Thoracic aorta (tissue), 2 donors: ENCODE measurements at places on chromosomes 1 and 21. TPM values are rescaled to one million over a fixed set of nuclear protein-coding genes. Genes with fewer than 3 reads are reported as not detected.
A peak's percentile ranks its signal among the peaks of the same experiment; 100 is the strongest.

GRCh38 chr1:12088607-12089006 lies 25.5 kb downstream of the TNFRSF8 start:
- H3K36me3 ChIP-seq, result no peaks in the 10 kb centered on the region
- H3K4me1 ChIP-seq, result no peaks in the 10 kb centered on the region
- no peak overlapping the region for H3K4me3 ChIP-seq
- no peak overlapping the region for H3K27ac ChIP-seq
- DNase-seq, result no peak
- no peaks in the 10 kb centered on the region for H3K27me3 ChIP-seq

DNA sequence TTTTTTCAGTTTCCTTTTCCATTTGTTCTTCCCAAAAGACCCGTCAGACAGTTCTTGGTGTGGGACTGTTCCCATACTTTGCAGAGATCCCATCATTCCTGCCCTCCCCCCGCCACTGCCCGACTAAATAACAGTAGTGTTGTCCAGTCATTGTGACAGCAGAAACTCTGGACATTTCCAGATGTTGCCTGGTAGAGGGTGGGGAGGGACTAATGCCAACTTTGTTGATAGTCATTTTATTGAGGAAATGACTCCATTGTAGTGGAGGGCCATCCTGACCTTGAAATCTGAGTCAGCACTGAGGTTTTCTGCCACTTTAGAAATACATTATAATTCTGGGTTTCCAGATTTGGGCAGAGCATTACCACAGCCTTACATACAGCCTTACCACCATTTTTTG lies 85.4 kb downstream of the CEP350 start:
- no peaks in the 10 kb centered on the region for H3K4me1 ChIP-seq
- H3K27ac ChIP-seq, result no peak overlapping the region
- H3K36me3 ChIP-seq, result peaks cover 36% of the 10 kb centered on the region

DNA sequence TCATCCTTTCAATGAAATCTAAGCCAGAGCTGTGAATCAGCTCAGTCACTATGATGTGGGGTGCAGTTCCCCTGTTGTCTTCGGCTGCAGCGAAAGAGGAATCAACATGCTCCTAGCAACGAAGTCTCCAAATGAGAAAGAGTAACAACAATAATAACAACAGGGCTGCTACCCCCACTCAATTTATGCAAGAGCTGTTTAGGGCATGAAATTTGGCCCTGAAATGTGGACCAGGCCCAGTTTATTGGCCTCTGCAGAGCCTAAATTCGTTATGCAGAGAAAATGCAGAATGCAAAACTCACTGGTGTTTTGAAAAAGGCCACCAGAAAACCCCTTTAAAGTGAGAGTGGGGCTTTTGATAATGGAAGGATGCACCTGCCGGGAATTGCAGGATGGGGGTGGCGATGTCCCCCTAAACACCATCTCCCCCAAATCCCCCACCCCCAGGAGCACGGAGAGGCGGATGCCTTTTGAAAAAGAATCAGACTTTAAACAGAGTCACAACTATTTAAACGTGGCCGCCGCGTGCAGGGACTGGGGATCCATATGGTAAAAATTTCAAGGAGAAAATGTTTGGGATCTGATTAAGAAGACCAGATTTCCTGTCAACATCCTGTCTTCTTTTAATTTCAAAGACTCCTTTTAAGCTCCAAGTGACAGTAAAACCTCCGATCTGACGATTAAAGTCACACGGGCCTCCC lies 1.9 kb downstream of the RUNX3 start:
- H3K4me3 ChIP-seq, result peak overlapping the region; percentile 67
- no peak overlapping the region for H3K27ac ChIP-seq
- no peaks in the 10 kb centered on the region for H3K36me3 ChIP-seq
- DNase-seq, result no peak

GRCh38 chr1:109479311-109479710 lies 4.4 kb upstream of the ATXN7L2 start:
- H3K4me1 ChIP-seq, result peaks cover 3% of the 10 kb centered on the region
- H3K27me3 ChIP-seq, result no peaks in the 10 kb centered on the region
- peaks cover 3% of the 10 kb centered on the region for H3K36me3 ChIP-seq
- H3K4me3 ChIP-seq, result no peak overlapping the region
- H3K27ac ChIP-seq, result no peak overlapping the region
- DNase-seq, result no peak

GRCh38 chr1:70719154-70719553 lies 308.1 kb downstream of the CTH start:
- DNase-seq, result no peak
- H3K4me3 ChIP-seq, result no peak overlapping the region
- no peak overlapping the region for H3K27ac ChIP-seq
- no peaks in the 10 kb centered on the region for H3K27me3 ChIP-seq

DNA sequence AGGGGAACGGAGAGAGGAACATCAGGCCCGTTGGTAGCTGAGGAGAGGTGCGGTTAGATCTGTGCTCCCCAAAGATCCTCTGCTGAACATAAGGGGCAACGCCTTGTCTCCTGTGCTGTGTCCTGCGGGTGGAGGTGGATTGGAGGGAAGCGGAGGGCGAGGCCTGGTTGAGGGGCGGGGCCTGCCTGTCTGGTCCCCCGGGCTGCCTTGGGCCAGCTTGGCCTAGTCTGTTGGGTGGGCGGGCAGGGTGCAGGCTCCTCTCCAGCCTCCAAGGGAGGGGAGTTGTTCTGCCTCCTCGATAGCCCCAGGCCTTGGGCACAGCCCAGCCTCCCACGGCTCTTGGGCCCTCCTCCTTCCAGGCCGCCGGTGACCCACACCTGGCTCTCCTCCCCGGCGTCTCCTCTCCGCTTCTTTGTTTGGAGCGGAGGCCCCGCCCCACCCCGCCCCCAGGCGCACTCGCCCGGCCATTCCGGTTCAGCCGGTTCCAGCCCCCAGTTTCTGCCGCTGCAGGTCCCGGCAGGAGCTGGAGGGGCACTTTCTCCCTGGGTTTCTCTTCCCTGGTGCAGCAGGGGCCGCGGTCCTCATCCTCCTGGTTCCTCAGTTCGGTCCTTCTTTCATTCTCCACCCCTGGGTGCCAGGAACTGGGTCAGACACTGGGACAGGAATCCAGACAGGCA lies 19.4 kb downstream of the PTPRF start:
- H3K4me1 ChIP-seq, result peaks cover 11% of the 10 kb centered on the region
- no peak overlapping the region for H3K27ac ChIP-seq
- H3K4me3 ChIP-seq, result peak overlapping the region; percentile 64
- peaks cover 5% of the 10 kb centered on the region for H3K36me3 ChIP-seq
- no peak for DNase-seq

- H3K36me3 ChIP-seq, result no peaks in the 10 kb centered on the region
- no peak for DNase-seq
- no peak overlapping the region for H3K4me3 ChIP-seq
- H3K4me1 ChIP-seq, result no peaks in the 10 kb centered on the region
Measured at GRCh38 chr1:246279402-246279801, 227.7 kb downstream of the SMYD3 start.

GRCh38 chr1:13701271-13701640 lies 1.3 kb downstream of the PRDM2 start:
- DNase-seq, result no peak
- no peaks in the 10 kb centered on the region for H3K36me3 ChIP-seq
- H3K27me3 ChIP-seq, result no peaks in the 10 kb centered on the region

- no peak overlapping the region for H3K4me3 ChIP-seq
- peaks cover 11% of the 10 kb centered on the region for H3K4me1 ChIP-seq
Measured at GRCh38 chr1:24102961-24103360, 9.0 kb downstream of the MYOM3 start.

The TXNIP gene
- 423 TPM for total RNA-seq

The PTPN22 gene
- total RNA-seq, result 8.1 TPM

The LAX1 gene
- 0.99 TPM for total RNA-seq

The CENPF gene
- under 0.01 TPM for total RNA-seq

The SHE gene
- 15.2 TPM for total RNA-seq

The DIRAS3 gene
- total RNA-seq, result not detected
